Thyroid gland (tissue), 4 donors: ENCODE measurements at places on chromosomes 11 and 22. TPM values are rescaled to one million over a fixed set of nuclear protein-coding genes. Genes with fewer than 3 reads are reported as not detected.
A peak's percentile ranks its signal among the peaks of the same experiment; 100 is the strongest.

DNA sequence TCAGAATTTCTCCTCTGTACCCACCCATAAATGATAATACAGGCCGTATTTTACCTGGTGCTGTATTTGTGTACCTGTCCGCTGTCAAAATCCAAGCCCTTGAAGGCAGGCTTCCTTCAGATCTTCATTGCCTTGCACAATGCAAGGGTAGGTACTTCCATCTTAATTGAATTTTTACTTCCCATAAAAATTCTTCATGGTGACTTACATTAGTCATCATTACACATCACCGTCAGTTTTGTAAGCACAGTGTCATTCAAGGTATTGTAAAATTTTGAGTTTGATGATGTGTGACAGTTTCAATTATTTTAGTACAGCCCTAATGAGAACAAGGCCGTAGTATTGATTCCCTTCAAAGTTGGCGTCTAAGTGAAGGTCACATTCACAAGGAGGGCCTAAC lies 770 bp upstream of the TSG101 start:
- DNase-seq: no peak

KIF18A gene
- 4.6 TPM for total RNA-seq

GRCh38 chr11:35619116-35619854 lies 1.0 kb downstream of the FJX1 start:
- DNase-seq: peak; percentile 8

DNA sequence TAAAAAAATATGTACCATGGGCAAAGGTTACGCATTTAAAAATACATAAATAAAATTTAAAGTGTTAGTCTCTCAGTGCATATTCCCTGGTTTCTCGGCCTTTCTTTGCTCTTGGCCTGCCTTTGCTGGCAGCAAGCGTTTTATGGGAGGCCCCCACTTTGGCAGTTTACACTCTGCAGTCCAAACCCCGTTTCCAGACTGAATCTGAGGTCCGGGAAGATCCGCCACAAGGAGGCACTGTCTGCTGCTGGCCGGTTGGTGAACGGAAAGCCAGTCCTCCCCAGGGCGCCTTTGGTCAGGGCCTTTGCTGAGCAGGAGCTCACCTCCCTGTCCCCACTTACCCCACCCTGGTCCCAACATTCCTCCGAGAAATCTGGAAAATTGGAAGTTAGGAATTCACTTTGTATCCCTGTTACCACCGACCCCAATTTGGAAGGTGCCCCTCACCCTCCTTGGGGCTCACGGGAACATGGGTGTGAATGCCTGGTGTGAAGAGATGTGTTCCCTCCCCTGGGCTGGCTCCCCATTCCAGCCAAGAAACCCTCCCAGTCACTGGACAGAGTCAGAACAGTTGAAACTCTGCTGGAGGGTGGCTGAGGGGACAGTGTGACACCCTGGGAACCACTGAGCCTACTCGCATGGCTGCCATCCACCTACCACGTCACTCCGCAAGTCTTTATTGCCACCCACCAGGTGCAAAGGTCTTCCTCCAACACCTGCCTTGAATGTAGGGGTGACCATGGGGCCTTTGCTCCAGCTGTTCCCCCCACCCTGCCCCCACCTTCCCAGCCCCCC lies 9.4 kb upstream of the SF1 start:
- peak; percentile 54 for DNase-seq

DNA sequence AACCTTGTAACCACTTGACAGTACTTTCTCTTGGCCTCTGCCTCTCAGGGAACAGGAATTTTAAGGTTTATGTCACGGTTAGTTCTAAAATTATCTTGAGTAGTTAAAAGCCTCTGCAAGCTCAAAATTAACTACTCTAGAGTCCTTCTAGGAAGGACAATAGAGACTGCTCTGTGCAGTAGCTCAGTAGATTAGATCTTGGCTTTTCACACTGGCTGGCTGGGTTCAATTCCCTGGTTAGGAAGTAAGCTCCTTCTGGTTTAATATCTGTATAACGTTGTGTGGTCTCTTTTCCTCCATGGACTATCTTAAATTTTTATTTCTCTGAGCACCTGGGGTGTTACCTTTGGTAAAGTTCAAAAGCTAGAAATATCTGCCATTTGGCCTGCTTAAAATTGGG lies 109.2 kb downstream of the AASDHPPT start:
- DNase-seq: no peak

DNA sequence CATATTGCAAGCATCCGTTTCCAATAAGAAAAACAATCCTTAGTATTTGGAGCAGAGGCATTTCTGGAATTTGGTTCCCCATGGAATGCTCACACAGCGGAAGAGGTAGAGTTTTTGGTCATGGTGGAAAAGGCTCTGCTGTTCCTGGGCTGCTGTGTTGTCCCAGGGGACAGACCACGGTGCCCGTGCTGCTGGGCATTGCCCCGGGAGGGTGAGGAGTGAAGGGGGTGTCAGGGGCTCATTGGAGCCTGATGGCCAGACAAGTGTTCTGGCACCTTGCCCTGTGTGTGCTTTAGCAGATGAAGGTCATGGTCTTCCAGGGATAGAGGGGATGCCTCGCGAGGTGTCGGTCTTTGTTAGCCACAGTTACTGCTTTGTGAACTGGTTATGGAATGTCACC lies 61.2 kb downstream of the MPPED1 start:
- DNase-seq: no peak

GRCh38 chr11:45158891-45159605 lies 12.6 kb downstream of the PRDM11 start:
- no peak for DNase-seq

DNA sequence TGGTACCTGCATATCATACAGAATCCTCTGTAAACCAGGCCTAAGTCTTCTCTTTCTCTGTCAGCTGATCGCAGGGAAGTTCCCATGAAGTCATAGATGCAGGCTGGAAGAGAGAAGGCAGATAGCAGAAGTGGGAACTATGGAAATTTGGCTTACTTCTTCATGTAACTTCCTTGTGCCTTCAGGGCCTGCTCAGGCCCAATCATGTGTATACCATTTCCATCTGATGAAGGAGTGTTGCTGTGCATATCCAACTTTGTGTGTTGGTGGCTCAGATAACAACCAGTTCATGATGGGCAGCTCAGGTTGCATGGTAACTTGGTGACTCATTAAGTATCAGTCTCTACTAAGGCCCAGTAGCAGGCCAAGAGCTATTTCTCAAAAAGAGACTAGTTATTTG lies 53.1 kb upstream of the CEP295 start:
- no peak for DNase-seq

DNA sequence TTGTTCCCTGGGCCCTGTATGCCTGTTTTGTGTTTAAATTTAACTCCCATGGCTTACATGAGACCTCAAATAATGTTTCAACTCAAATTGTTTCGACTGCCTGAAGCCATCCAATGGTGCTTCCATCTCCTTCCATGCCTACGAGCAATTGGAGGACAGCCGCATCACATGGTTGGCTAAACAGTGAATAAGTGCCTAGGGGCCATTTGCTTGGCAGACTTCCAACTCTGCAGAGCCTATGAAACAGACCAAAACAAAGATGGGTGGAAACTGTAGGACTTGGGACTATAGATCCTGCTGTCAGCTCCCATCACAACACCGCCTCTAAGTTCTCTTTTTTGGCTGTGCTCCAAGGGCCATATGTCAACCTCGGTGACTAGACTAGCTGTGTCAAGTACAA lies 84.1 kb downstream of the PARVA start:
- DNase-seq: no peak

- no peak for DNase-seq
Measured at GRCh38 chr11:18457450-18457849, 1.8 kb downstream of the LDHAL6A start.

CYTH4 gene
- 4.4 TPM for total RNA-seq

CLNS1A gene
- total RNA-seq: 78.9 TPM
